ENCODE measurements at places on chromosomes 11 and 22. TPM values are rescaled to one million over a fixed set of nuclear protein-coding genes. Genes with fewer than 3 reads are reported as not detected.

DNA sequence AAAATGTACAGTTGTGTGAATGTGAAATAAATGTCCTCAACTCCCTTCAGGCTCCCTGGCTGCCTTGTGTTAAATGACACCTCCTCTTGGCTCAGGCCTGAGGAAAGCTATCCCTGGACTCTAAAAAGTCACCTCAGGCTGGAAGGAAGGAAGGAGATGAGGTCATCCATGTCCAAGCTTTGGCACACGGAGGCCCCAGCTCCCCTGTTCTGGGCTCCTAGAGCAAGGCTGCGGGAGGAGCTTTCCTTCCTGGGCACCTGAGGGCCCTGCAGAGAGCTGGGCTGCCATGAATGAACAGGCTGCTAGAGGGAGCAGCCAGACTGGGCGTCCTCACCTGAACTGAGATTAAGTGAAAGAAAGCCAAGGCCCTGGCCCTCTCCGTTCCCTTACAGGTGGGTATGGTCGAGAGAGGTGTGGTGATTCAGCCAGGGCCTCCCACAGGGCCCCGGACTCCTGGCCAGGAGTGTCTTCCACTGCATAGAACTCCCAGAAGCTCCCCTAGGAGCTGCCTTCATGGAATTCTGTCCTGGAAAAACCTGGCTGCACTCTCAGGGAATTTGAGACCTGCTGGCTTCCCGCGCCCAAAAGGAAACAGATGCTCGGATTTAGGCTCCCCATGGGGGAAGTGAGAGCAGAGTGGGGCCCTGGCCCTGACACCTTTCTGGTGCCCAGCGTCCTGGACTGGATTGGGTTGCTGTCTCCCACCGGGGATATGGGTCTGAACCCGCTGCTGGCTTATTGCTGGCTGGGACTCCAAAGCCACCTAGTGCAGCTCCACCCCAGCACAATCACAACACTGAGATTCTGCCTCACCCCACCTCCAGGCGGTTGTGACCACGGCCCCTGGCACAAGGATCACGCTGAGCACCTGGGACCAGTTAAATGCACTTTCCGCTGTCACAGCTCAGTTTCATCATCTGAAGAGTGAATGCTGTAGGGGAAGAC is 22.2 kb downstream of the MYBPC3 start:
- no peak for DNase-seq

GRCh38 chr11:2885017-2885677 is 428 bp downstream of the CDKN1C start:
- no peak for DNase-seq

- no peak for DNase-seq
These were observed 2.7 kb downstream of the MAJIN start for GRCh38 chr11:64969209-64969608.

DNA sequence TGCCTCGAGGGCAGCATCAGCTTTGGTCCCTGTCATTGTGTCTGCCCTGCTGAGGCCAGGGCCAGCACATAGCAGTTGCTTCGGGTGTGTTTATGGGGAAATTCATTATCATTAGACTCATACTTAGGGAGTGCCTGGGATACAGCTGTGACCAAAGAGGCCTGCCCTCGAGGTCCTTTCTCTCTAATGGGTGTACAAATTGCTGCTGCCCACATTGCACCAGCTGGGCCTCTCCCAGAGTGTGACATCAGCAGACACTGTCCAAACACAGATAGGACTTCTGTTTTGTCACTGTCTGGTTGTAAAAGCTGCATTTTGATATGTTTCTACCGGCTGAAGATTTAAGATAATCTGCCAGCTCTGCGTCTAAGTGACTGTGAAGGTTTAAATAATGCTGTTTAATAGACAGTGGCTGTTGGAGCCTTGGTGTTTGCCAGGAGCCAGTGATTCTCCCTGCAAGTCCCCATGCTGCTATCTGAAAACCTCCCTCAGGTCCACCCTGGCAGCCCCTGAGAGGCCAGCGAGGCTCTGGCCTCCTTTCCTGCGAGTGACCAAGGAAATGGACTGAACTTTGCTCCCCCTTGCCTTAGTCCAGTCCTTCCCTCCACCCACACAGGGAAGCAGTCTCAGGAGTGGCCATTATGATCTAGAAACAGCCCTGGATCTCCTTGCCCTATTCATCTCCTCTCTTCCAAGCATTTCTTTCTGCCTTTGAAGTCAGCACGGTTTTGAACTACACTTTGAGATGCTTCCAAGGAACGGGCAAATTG is 505.2 kb downstream of the TBC1D22A start:
- DNase-seq = no peak

DNA sequence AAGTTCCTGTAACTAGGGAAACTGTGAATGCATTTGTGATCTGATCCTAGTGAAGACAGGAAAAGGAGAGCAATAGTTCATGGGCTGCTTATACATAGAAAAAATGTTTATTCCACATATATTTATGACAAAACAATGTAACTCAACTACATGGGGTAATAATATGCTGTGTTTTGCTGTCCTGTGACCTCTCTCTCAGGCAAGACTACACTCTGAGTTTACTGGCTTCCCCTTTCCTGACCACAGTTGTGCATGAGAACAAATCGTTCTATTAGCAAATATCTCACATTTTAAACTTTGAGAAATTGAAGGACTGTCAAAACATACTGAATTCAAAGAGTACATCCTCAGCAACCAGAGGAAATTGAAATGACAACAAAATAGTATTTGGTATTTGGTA is 161.9 kb upstream of the TRPC6 start:
- no peak for DNase-seq

DNA sequence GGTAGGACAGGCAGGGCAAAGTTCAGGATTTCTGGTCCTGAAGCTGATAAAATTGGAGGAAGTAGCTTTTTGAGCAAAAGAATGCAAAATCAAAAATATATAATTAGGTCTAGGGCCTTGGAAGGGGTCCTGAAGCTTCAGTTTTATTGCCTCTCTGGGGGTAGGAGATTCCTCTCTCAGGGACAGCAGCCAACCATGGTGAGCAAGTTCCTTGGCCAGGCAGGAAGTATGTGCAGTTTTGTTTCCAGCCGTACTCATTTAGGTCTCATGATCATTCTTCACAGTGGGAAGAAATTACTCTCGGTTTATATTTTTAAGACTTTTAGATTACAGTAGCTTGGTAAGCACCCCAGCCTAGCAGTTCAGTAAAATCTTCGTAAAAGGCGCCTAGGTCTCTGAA is 2.9 kb upstream of the RAB38 start:
- DNase-seq = no peak

- no peak for DNase-seq
These were observed 98.0 kb upstream of the CD82 start for GRCh38 chr11:44467413-44467812.

GRCh38 chr11:105741488-105742020 is 131.7 kb downstream of the GRIA4 start:
- no peak for DNase-seq

DNA sequence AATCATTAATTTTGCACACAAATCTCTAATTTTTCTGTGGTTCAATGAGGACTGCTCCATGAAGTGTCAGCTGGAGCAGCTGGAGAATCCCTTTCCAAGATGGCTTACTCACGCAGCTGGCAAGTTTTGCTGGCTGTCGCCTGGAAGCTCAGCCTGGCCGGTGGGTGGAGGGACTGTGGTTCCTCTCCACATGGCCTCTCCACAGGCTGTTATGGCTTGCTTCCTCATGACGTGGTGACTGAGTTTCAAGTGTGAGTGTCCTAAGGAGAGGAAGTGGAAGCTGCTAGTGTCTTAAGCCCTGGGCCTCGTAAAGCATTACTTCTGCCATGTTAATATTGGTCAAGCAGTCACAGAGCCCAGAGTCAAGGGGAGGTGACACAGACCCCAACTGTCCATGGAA is 14.0 kb upstream of the NRIP3 start:
- DNase-seq = no peak

DNA sequence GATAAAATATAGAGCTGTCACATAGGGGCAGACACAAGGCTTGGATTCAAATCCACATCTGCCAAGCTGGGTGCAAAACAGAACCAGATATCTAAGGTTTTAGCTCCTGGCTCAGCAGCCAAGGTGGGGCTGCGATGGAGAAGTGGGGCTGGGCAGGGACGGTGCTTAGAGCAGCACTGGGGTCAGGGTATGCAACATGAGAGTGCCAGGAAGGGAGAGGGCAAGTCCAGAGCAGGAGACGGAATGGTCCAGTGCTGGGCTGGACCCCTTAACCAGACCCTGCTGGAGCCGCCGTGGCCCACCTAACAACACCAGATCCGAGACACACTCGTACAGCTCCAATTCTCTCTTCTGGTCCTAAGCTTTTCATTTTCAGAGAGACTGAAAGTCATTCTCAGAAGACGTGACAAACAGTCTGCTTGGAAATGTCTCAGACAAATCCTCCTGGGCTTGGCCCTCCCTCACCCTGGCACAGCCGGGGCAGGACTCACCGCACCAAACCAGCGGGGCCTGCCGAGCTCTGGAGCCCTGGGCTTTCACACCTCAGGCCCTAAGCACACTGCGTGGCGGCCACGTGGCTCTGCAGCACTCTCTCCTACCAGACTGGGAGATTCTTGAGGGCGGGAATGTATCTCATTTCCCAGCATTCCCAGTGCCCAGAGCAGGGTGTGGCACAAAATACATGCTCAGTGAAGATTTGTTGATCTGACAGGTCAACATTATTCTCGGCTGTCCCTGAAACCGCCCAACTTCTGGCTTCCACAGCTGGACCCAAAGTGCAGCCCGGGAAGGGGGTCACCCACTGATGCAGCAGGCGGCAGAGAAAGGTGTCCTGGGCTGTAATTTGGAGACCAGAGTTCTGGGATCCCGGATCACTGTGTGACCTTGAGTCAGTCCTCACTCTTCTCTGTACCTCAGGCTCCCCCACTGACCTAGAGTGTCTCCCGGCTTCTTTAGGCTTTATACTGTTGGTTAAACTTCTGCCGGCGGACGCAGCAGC is 11.6 kb downstream of the LRRC32 start:
- no peak for DNase-seq

DNA sequence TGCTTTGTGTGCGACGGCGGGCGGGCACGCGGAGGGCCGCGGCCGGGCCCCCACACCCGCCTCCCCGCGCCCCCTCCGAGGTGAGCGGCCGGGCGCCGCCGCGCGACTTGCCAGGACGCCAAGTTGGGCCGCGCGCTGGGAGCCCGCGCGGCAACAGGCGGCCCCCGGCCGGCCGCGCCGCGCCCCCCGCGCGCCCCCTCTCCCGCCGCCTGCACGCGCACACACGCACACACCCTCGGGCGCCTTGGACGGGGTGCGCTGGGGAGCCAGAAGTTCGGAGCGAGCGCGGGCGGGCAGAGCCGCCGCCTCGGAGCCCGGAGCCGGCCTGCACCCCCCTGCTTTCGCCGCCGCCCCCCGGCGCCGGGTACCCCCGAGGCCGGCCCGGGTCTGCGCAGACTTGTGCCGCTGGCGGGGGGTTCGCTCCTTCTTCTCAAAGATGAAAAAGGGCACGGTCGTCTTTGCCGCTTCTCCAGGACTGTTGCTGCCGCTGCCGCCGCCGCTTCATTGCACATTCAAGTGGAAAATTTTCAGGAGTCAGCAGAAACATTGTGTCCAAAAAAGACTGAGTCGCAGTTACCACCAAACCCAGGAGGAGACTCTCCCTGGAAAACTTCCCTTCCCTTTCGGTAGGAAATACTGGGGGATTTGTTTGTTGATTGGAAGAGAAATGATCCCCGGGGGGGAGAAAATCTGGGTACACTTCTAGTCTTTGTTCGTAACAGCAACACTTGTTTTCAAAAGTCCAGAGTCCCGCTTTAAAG is 895 bp downstream of the TEAD1 start:
- peak; percentile 8 for DNase-seq

The MN1 gene
- 0.22 TPM for total RNA-seq
